ENCODE measurements at places on chromosomes 16 and 17. TPM values are rescaled to one million over a fixed set of nuclear protein-coding genes. Genes with fewer than 3 reads are reported as not detected.

The DOC2A gene
- 1.2 TPM for total RNA-seq

The EIF3C gene
- total RNA-seq: 116 TPM

The SMPD3 gene
- 0.33 TPM for total RNA-seq

The DBNDD1 gene
- 3.1 TPM for total RNA-seq

The RHBDL1 gene
- total RNA-seq: 9.4 TPM

The CASKIN1 gene
- 2.0 TPM for total RNA-seq

The C16orf96 gene
- total RNA-seq: 0.17 TPM

The CFAP119 gene
- 0.66 TPM for total RNA-seq

The PHAF1 gene
- total RNA-seq: 16.0 TPM

The CHST4 gene
- not detected for total RNA-seq

The OR1D5 gene
- not detected for total RNA-seq

The EFNB3 gene
- 0.83 TPM for total RNA-seq

The C16orf46 gene
- 0.73 TPM for total RNA-seq

The FOXN1 gene
- not detected for total RNA-seq

The PPY gene
- total RNA-seq: not detected

The ITGAX gene
- 0.17 TPM for total RNA-seq

The PCYT2 gene
- 63.7 TPM for total RNA-seq

The TNP2 gene
- total RNA-seq: not detected

The HBZ gene
- not detected for total RNA-seq

The PRSS36 gene
- 0.29 TPM for total RNA-seq

The CMTM4 gene
- total RNA-seq: 7.7 TPM

The EVI2A gene
- total RNA-seq: 15.3 TPM

The SCGB1C2 gene
- not detected for total RNA-seq

The ZSCAN10 gene
- not detected for total RNA-seq

The BCAR1 gene
- 59.4 TPM for total RNA-seq

The PABPN1L gene
- total RNA-seq: not detected

The CD19 gene
- not detected for total RNA-seq

The SLC5A10 gene
- not detected for total RNA-seq

The ST6GALNAC2 gene
- total RNA-seq: 0.73 TPM

The PRSS8 gene
- total RNA-seq: not detected

The TGFB1I1 gene
- 51.1 TPM for total RNA-seq

The SLC2A4 gene
- total RNA-seq: 0.44 TPM

The CCL14 gene
- total RNA-seq: not detected

The LPO gene
- total RNA-seq: not detected

The KRT16 gene
- total RNA-seq: not detected

The CHST5 gene
- 0.15 TPM for total RNA-seq

The CNTROB gene
- 31.7 TPM for total RNA-seq

The PCTP gene
- 18.9 TPM for total RNA-seq

The ERAL1 gene
- total RNA-seq: 32.7 TPM

The C17orf107 gene
- total RNA-seq: 1.9 TPM

The MYO15A gene
- total RNA-seq: 3.6 TPM

The NDUFB10 gene
- total RNA-seq: 139 TPM

The CDK5R1 gene
- total RNA-seq: 0.83 TPM

The UMOD gene
- not detected for total RNA-seq

The NPIPA3 gene
- total RNA-seq: 1.2 TPM

The CHCT1 gene
- 1.2 TPM for total RNA-seq

The ABCA3 gene
- total RNA-seq: 2.3 TPM

The CCL4 gene
- total RNA-seq: not detected

The ZNF423 gene
- total RNA-seq: 0.99 TPM

The EPX gene
- total RNA-seq: not detected

The C17orf78 gene
- total RNA-seq: not detected
